ENCODE measurements at places on chromosomes 5 and 9.

DNA sequence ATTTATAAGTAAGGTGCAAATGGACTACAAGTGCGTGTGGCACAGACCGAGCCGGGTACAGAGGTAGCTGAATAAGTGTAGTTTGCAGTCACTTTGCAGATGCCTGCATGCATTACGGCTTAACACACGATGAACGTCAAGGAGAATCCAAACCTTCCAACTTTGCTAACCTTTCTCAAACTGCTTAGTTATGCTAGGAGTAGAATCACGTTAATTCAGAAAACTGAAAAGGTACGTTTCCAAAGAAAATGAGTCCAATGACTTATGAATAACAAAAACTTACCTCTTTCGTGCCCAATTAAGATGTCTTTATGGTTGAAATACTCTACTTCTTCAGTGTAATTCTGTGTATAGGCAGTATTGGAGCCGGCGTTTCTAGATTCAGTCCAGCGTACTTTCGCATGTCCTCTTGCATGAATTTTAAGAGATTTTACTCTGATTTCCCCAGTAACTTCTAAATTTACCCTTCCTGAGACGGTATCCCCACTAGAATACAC, 539 bp downstream of the ARRDC3 start:
- DNase-seq, result no peak

DNA sequence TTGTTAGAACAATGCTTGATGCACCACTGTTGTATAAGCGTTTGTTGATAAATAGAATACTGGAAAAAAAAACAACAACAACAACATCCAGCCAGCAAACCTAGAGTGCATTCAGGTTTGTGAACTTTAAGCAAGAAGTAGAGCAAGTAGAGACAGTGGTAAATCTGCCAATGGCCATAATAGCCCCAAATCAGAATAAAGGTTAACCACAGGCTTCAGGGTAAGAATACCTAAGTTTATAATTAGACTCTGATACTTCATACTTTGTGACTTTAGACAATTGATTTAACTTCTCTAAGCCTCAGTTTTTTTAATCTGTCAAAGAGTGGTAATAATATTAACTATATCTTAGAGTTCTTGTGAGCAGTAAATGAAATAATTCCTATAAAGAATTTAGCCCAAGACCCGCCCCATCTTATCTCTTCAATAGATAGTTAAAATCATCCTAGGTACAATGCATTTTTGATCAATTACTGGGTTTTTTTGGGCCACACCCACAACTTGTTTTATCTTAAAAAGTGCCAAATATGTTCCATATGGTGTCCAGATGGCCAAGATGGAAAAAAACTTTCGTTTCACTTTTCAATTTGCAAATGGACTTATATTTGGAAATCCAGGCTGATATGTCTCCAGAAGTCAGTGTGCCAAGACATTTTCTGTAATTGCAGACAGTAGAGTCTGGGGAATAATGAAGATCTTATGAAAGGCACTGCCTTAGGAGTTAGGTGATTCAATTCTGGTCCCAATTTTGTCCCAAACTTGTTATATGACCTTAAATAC, 24.5 kb upstream of the DPYSL3 start:
- DNase-seq, result no peak

DNA sequence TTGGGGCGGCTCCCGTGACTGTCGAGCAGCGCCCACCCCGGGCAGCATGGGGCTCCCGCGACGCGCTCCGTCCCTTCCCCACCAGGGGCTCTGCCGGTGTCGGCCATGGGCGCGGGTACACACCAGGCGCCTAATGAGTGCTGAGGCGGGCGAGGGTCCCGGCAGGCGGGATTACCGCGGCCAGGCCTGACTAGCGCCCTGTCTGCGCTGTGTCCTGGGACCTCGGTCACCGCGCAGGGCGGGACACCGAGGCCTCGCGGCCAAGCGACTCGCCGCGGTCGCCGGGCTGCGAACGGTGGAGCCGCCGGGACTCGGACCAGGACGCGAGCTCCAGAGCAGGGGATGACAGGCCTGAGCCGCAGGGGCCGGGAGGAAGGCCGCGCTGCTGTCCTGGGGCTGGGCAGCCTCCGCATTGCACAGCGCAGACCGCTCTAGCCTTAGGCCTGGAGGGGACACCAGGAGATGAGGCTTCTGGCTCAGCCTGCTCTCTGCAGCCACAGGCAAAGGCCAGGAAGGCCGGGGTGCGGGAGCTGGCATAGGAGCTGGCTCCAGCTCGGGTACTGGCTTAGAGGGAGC, 14.1 kb downstream of the LCN10 start:
- DNase-seq, result no peak

DNA sequence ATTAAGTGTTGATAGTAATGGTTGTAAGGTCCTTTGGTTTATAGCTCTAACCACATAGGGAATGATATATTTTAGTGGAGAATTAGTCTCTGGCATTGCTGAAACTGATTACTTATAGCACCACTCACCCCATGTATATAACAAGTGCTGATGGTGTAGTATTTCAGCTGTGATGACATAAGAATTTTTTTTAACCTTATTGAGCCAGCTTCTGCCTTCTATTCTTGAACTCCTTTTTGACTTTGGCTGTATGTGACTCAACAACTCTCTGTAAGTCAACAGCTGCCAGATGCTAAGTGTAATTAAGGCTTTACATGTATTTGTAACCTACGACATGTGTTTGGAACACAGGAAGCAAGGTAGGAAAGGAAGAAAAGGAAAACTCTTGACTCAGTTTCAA, 929.6 kb upstream of the WWC1 start:
- DNase-seq, result no peak

- DNase-seq, result no peak
Observed at GRCh38 chr5:131639148-131639547, 4.1 kb upstream of the RAPGEF6 start.

DNA sequence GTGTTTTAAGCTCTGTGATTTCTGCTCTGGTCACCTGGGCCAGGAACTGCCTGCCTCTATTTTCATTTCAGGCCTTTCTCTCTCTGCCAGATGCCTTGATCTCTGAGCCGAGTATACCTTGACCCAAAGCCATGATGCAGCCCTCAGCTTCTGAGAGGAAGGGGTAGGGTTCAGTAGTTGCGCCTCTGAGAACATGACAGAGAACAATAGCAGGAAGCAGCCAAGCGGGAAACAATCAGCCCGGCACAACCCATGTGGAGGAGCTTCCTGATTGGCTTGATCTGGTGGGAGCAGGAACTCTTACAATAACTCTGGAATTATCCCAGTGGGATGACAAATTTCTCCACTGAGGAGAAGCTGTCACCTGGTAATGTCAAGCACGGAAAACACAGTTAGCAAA, 127.4 kb downstream of the PALM2AKAP2 start:
- no peak for DNase-seq

GRCh38 chr9:6598249-6598725, 47.2 kb downstream of the GLDC start:
- no peak for DNase-seq

GRCh38 chr9:121947775-121948174, 145.3 kb downstream of the TTLL11 start:
- no peak for DNase-seq
